GM23338 (cell line): ENCODE measurements at places on chromosomes 6 and 20. TPM values are rescaled to one million over a fixed set of nuclear protein-coding genes. Genes with fewer than 3 reads are reported as not detected.
A peak's percentile ranks its signal among the peaks of the same experiment; 100 is the strongest.

The RAMACL gene
- 4.0 and 4.2 TPM in 2 replicates for total RNA-seq

- no peak for DNase-seq
Observed at GRCh38 chr6:15608396-15608795, 54.4 kb downstream of the DTNBP1 start.

GRCh38 chr6:96907498-96907897, 9.8 kb upstream of the NDUFAF4 start:
- DNase-seq, result no peak

The CCHCR1 gene
- 37.0 and 46.7 TPM in 2 replicates for total RNA-seq

GRCh38 chr6:98295515-98296175, 538.7 kb upstream of the POU3F2 start:
- DNase-seq, result peak; percentile 18

GRCh38 chr6:109834131-109834530, 143.0 kb downstream of the FIG4 start:
- no peak for DNase-seq

- peak; percentile 18 for DNase-seq
Observed at GRCh38 chr6:125001684-125002405, 39.6 kb downstream of the RNF217 start.

The NFYA gene
- total RNA-seq, result 35.7 and 39.1 TPM in 2 replicates

GRCh38 chr6:115004982-115005381, 662.2 kb upstream of the HS3ST5 start:
- peak; percentile 22 for DNase-seq

The C6orf132 gene
- total RNA-seq, result 40.9 and 48.3 TPM in 2 replicates

The IL20RA gene
- total RNA-seq, result 2.4 and 3.5 TPM in 2 replicates

GRCh38 chr20:41352666-41353065, 12.0 kb downstream of the LPIN3 start:
- DNase-seq, result peak; percentile 44

The SAMD5 gene
- total RNA-seq, result 0.03 and 0.08 TPM in 2 replicates

The TNXB gene
- 3.4 and 6.0 TPM in 2 replicates for total RNA-seq

GRCh38 chr6:15936503-15936902, 192.4 kb upstream of the MYLIP start:
- no peak for DNase-seq

The HLA-DQA2 gene
- not detected in 2 replicates for total RNA-seq

The WFDC5 gene
- not detected in 2 replicates for total RNA-seq

GRCh38 chr6:147954938-147955337, 387.7 kb upstream of the SASH1 start:
- no peak for DNase-seq

DNA sequence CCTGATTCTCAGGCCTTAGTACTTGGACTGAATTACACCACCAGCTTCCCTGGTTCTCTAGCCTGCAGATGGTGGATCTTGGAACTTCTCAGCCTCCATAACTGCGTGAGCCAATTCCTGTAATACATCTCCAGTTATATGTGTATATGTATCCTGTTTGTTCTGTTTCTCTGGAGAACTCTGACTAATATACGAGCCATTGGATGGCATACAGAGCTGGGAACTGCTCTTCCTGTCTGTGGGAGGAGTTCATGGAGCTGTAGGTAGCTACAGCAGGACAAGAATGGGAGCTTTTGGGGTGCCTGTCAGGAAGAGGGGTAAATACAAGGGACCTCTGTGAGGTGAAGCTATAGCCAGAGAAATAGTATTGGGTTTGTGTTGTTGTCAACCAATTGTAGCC, 41.2 kb downstream of the TMEM14A start:
- no peak for DNase-seq

DNA sequence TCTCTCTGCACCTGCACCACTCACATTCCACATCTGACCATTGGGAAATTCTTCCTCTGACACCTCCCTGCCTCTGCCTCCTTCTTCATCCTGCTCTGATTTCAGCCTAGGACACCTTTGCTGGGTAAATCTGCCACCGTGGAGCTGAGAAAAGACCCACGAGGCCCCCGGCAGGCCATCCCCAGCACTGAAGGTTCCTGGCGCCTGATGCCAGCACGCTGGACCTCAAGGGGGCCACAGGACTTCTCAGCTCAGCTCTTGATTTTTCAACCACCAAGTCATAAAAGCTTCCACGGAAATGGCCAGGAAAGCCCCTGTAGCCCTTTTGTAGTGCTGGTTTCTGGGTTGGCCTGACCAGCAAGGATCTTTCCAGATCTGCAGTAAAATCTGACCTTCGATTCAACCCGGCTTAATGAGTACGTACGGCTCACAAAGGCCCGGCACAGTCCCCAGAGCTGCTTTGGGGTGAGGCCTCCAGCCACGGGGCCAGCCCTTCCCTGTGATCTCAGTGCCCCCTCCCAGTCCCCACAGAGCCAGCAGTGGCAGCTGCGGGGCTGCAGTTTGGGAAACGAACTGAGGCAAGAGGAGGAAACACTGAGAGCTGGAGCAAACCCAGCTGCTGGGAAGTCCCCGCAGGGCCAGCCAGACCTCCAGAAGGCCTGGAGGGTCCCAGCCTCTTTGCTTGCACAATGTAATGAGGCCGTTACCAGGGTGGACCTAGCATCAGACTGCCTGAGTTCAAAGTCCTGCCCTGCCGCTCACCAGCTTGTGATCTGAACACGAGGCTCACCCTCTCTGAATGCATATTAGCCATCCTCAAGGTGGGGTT, 157.5 kb downstream of the BMP7 start:
- DNase-seq, result peak; percentile 48

The GUCA1A gene
- total RNA-seq, result 4.0 and 5.2 TPM in 2 replicates

The WFDC8 gene
- not detected in 2 replicates for total RNA-seq

DNA sequence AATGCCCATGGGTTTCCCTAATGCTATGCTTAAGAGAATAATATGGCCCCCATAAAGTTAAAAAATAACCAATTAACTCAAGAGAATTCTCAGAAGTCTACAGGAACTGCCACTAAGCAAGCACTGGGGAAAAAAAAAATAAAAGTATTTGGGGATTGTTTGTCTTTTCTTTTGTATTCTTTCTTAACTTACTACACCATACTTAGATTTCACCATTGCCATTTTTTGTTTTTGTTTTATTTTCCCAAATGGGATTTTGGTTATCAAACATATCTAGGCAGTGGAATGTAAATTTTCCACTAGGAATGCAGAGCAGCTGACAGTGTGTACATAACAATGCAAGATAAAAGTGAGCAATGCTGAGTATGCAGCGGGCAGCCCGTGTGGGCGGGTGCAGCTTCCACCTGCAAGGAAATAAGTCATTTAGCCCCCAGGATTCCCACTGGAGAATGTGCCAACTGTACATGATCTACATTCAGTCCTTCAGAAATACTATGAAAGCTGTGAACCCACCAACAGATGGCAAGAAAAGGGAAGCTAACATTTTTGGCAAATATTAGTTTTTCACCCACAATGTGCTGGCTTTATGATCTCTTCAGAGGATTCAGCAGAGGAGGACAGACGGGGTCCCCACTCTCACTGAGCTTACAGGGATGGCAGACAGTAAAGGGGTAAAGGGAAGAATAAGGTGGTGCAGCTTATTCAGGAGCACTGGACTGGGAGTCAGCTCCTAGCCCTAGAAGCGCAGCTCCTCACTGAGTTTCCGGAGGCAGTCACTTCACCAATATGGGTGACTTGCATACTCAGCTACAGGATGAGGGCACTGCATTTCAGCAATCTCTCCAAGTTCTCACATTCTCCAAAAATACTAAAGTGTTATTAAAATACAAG, 44.4 kb downstream of the DCDC2 start:
- peak; percentile 66 for DNase-seq

The MLN gene
- total RNA-seq, result not detected in 2 replicates
